ENCODE measurements at places on chromosomes 1 and 21. TPM values are rescaled to one million over a fixed set of nuclear protein-coding genes. Genes with fewer than 3 reads are reported as not detected.
A peak's percentile ranks its signal among the peaks of the same experiment; 100 is the strongest.

DNA sequence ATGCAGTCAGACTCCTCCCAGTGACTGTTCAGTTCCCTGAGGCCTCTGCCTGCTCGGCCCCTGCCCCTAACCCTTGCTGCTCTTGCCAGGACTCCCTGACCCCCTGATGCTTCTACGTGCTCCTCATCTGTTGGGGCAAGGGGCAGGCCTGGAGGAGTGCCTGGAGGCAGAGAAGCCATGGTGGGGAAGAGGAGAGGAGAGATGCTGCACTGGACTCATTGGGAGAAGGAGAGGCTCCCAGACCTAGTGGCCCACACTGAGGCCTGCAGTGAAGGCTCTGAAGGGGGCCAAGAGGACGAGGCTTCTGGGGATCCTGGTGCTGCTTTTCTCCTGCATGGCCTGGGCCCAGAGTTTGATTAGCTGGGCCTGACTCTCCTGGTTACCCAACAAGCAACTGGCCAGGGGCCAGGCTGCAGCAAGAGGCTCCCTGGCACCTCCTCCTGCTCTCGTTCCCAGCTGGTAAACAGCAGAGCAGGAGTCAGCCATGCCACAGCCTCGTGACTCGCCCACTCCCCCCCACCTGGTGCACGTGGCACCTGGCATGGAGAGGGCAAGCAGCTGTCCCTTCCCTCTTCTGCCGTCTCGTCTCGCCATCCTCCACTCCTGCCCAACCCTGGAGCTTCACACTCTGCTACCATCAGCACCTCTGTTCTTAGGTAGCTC is 847 bp upstream of the RORC start:
- no peak for DNase-seq

- DNase-seq, result no peak
Observed at GRCh38 chr1:2257245-2257627, 29.1 kb downstream of the SKI start.

DNA sequence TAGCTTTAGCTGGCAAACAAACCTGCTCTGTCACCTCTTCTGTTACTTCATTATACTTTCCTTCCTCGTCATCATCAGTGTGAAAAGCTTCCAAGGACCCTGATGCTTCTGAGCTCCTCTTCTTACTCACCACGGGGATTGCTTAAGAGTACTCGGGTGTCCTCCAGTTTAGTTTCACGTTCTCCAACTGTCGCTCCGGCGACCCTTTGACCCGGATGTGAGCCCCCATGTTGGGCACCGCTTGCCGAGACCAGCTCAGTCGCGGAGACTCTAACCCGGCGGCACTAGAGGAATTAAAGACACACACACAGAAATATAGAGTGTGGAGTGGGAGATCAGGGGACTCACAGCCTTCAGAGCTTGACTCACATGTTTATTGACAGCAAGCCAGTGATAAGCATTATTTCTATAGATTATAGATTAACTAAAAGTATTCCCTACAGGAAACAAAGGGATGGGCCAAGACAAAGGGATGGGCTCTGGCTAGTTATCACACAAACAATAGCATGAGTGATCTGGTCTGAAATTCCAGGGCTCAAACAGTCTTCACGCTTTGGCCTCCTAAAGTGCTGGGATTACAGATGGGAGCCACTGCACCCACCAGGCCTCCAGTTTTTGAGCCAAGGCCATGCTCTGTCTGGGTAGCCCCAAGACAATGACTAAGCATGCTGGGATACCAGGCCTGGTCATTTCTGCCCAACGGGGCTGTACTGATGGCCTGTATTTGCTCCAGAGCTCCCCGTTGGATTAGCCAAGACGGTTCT is 30.1 kb upstream of the ENO1 start:
- DNase-seq, result no peak

- no peak for DNase-seq
Observed at GRCh38 chr1:1132956-1133750, 17.3 kb upstream of the C1orf159 start.

DNA sequence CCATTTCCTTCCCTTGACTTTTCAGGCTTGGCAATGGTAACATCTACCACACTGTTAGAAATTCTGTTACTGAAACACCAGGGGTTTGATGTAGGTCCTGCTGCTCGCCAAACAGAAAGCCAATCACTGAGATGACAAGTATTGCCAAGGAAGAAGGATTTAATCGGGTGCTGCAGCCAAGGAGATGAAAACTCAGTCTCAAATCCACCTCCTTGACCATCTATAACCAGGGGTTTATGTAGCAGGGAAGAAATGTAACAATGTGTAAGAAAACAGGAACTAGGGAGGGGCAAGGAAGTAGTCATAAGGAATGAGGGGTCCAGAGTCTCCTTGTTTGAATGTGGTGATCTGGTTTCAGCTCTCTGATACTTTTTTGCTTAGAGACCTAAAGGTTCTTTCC is 25.4 kb downstream of the PLA2G2A start:
- DNase-seq, result no peak

- no peak for DNase-seq
Observed at GRCh38 chr1:185676969-185677368, 57.2 kb upstream of the HMCN1 start.

GNL2 gene
- polyA plus RNA-seq, result 57.9 TPM

GRCh38 chr1:179156026-179156425 is 73.5 kb downstream of the ABL2 start:
- DNase-seq, result no peak

DNA sequence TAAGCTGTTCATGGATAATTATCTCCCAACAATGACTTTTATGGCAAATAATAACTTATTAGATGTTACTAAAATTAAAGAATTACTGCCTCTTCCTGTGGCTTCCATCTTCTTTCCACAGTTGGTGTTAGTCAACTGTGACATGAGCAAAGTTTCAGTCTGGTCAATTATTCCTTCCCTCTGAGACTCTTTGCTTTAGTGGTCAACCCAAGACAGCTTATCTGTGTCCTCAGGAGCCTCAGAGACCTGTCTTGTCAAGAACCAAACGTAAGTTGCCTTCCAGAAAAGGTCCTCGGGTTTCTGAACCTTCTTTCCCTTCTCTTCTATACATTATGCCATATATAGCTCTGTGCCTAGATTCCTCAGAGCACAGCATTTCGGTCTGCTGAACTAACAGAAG is 263.2 kb upstream of the ZP4 start:
- DNase-seq, result no peak

MMEL1 gene
- polyA plus RNA-seq, result 0.81 TPM

AMY1A gene
- polyA plus RNA-seq, result not detected

GRCh38 chr1:18921516-18922251 is 19.3 kb upstream of the ALDH4A1 start:
- DNase-seq, result peak; percentile 67

- no peak for DNase-seq
Observed at GRCh38 chr1:221689138-221689537, 52.8 kb downstream of the DUSP10 start.

PERM1 gene
- polyA plus RNA-seq, result 2.9 TPM

GRCh38 chr1:56199956-56200355 is 379.4 kb downstream of the PLPP3 start:
- DNase-seq, result no peak

DNA sequence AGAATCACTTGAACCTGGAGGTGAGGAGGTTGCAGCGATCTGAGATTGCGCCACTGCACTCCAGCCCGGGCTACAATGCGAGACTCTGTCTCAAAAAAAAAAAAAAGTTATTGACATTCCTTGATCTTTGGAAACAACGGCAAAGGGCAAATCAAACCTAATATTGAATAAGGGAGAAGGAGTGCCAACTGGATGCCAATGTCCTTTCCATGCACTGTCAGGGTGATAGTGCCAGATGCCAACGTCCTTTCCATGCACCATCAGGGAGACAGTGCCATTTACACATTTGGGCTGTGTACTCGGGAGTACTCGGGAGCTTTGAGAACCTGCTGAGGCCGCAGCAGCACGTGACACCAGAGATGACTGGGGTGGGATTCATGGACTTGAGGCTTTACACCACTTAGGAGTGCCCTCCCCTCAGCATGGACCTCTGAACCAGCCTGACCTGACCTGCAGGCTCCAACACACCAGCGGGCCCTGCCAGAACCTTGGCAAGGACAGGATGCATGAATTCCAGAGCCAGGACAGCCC is 34.5 kb upstream of the SOD1 start:
- DNase-seq, result no peak

GNAT2 gene
- polyA plus RNA-seq, result not detected

DNA sequence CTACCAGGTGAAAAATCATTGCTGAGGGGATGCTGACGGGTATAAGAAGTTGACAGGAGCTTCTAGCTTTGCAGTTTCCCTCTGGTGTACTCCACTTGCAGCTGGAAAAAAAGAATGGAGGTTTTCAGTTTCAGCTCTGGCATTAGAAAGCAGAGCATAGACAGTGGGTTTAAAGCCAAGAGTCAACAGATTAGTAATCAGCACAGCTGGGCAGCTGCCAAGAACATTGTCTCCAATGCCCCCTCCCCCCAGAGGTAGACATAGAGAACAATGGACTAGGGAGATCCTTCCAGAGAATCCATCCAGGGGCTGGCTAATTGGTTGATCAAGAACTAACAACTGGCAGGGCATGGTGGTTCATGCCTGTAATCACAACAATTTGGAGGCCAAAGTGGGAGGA is 10.1 kb upstream of the ZBTB8B start:
- DNase-seq, result no peak

Data from muscle of back (tissue), 13 donors.